Activated B cell treated with CpG ODN at 0.5 μM for 24 hours (primary cell): ENCODE measurements at places on chromosomes 16 and 17.

DNA sequence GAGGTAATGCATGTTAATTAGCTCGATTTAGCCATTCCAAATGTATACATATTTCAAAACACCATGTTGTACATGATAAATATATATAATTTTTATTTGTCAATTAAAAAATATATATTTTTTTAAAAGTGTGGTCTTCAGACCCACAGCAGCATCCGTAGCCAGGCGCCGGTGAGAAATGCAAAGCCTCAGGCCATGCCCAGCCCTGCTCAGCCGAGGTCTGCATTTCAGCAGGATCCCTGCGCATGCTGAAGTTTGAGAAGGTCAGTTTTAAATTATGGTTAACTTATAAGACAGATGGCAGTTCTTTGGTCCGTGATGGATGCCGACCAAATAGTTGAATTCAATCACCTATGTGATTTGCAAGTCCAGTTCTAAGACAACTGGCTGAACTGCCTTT is 28.0 kb upstream of the TBX2 start:
- no peak for DNase-seq

DNA sequence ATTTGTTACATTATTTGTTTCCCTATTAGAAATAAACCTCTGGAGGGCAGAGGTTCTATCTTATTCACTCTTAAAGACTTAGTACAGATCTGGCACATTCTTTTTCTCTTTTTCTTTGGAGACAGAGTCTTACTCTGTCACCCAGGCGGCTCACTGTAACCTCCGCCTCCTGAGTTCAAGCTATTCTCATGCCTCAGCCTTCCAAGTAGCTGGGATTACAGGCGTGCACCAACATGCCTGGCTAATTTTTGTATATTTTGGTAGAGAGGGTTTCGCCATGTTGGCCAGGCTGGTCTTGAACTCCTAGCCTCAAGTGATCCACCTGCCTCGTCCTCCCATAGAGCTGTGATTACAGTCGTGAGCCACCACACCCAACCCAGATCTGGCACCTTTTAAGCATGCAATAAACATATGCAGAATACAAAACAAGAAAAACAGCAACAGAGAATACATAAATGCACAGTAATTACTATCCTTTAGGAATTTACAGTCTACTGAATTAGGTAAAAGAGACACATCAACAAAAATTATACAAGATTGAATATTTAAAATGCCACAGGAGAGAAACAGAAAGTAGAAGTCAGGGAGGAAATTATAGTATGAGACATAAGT is 52.1 kb downstream of the GPATCH8 start:
- no peak for DNase-seq

- peak; percentile 58 for DNase-seq
These were observed 20.6 kb downstream of the MAP3K14 start for GRCh38 chr17:45296003-45296832.

GRCh38 chr17:63150490-63150889 is 184.5 kb downstream of the TANC2 start:
- no peak for DNase-seq

GRCh38 chr16:62738666-62739460 is 702.6 kb upstream of the CDH8 start:
- no peak for DNase-seq

DNA sequence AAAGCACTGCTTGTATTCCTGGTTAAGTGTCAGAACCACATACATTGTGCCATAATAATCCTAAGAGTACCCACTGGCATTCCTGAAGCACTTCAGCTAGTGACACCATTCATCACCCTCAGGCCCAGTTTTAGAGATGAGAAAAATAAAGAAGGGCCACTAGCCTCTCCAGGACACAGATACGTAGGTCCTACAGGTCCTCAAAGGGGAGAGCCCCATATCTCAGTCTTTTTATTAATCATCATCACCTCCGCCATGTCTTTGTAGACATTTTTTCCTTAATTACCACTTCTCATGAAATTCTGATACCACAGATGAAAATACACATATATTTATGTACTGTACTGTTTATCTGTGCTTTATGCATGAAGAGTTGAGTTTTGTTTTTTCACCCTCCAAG is 43.5 kb downstream of the GRB2 start:
- DNase-seq = no peak

DNA sequence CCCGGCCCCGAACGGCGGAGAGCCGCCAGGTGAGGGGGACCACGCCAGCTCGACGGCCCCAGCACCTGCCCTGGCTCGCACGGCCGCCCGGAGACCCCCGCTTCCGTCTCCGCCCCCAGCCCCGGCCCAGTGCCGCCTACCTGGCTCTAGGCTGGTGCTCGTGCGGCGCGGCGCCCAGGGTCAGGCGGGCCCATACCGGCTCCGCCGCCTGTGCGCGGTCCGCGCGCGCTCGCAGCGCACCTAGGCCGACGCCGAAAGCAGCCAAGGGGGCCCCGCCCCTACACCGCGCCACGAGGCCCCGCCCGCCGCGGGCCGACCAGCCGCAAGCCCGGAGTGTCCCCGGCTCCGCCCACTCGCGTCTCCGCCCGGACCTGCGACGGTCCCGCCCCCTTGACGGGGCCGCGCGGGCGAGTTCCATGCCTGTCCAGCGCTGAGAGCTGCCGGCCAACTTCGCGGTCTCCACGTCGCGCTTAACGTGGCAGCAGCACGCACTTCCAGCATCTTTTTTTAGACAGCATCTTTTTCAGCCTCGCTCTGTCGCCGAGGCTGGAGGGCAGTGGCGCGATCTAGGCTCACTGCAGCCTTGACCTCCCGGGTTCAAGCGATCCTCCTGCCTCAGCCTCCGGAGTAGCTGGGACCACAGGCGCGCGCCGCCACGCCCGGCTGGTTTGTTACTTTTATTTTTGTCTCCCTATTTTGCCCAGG is at the start of gene SLC25A39:
TSS of gene SLC25A39 (minus strand) at position 253 of the 705 bp plus-strand sequence. CDS start 1,261 bp downstream, outside the sequence.
- DNase-seq = peak; percentile 99

GRCh38 chr17:41167561-41167960 is 460 bp downstream of the KRTAP4-3 start:
- no peak for DNase-seq

- DNase-seq = no peak
These were observed 13.6 kb downstream of the MRM1 start for GRCh38 chr17:36614933-36615332.

GRCh38 chr16:48511071-48511540 is 98.9 kb downstream of the N4BP1 start:
- no peak for DNase-seq

GRCh38 chr17:7431231-7431630 is 2.6 kb downstream of the SPEM3 start:
- DNase-seq = no peak

DNA sequence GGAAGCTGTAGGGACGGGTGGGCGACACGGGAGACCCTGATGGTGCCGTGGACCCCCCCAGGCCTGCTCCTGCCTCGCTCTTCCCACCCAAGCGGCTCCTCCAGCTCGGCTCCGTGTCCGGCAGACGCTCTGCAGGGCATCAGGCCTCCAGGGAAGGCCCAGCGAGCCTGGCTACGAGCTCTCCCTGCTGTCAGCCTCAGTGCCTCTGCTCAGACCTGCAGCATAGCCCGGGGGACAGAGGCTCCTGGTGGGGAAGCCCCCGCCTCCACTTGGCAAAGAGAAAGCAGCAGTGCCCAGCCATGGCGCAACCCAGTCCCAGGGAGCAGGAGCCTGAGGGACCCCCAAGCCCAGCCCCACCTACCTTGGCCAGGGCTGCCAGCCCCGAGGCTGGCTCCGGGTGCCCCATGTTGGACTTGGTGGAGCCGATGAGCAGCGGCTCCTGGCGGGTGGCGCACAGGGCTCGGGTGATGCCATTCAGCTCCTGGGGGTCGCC is 5.9 kb downstream of the FASN start:
- no peak for DNase-seq

DNA sequence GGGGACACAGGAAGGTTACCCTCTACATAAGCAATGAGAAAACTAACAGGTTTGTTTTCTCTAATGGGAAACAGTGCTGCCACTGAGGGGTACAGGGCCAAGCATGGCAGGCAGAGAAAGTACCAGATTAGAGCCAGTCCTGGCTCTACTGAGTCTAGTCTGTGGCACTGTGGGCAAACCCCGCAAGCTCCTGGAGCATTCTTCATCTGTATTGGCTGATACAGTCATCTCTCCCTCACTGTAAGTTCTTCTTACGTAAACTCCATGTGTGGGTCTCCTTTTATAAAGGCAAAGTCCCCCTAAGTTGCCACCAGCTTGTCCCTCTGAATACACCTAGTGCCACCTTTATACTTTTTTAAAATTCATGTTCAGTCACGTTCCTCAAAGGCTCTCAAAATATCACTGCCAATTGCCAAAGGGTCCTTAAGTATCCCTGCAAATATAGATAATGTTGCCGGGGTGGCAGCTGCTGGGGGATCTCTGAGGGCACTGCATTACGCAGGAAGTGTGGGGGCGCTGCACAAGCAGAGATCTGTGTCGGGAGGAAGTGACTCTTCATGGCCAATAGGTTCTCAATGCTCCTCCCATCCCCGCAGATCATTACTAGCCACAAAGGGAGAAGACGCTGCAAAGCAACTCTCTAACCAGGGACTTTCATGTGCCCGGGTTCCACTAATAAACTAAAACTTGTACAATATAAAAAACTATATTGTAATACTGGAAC is 18.8 kb downstream of the XPO6 start:
- peak; percentile 51 for DNase-seq

DNA sequence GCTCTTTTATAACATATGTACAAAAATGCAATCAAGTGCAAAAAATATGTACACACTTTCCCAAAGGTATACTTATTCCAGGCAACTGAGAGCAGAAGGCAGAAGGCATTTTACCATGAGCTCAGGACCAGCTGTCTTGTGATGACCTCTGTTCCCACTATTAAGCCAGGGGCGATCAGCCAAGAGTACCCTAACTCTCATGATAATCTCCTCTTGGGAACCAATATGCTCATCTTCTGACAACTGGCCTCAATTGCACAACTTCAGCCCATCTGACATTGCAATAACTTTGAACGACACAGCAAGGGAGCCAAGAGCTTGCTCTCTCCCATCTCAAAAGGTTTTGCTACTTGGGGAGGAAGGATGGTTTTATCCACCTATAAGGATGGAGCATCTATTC is 471.9 kb downstream of the HS3ST3B1 start:
- DNase-seq = no peak

DNA sequence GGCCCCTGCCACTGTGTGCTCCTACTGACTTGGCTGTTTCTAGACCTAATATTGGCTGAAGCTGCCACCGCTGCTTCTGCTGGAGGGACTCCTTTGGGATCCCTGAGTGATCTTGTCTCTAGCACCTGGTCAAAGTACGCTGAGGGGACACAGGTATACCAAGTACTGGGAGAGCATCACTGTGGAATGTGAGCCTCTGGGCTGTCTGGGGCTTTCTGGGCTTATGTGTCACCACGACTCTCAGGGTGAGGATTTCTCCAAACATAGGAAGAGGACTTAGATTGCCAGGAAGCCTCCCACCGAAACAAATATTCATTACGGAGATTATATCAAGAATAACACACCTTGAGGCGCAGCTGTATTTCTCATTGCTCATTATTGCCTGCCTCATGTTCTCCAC is 435.8 kb downstream of the HS3ST3B1 start:
- DNase-seq = no peak

GRCh38 chr16:1217526-1217925 is 7.5 kb downstream of the TPSG1 start:
- no peak for DNase-seq

DNA sequence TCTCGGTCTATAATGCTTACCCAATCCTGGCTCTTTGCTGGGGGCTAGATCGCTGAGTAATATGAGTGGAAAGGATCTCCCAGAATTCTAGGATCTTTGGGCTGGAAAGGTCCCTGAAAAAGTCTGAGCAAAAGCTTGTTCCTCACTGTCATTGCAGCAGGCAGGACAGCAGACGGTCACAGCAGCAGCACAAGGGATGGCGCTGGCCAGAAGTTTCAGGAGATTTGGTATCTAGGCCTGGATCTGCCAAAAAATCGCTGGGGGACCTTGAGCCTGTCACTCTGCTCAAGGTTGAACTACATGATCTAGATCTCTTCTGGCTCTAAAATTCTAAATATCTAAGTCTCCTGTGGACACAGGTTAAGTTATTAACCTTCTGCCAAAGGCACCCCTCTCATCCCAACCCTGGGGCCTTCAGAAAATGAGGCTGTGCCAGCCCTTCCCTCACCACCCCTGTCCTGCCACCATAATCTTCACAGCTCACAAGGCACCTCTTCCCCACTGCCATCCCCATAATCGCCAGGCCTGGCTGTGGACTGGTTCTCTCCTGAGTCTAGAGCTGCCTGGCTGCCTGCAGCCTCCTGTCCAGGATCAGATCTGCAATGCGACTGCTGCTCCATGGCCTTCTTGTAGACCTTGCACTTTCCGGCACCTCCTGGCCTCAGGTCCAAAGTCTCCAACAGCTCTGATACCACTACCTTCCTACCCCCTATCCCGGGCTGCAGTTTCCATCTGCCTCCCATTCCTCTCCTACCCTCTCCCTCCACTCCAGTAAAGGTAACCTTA is 10.2 kb downstream of the MYO18A start:
- DNase-seq = no peak

DNA sequence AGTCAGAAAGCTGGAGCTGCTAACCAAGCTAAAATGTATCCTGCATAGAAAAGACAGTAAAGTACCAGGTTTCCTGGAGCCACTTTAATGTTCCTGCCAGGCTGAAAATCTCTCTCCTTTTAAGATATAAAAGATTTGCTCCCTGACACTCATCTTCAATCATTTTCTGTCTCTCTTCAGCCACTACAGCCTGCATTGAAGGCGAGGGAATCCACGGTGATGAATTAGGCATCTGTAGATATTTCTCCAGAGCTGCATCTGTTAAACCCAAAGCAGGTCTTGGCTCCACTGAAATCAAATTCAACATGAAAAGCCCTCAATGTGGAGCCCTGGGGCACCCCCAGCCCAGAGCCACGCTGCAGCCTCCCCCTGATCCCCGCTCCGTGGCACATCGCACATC is 94.7 kb upstream of the CRHR1 start:
- no peak for DNase-seq
